Upper lobe of left lung (tissue), 6 donors: ENCODE measurements at places on chromosomes 4 and X. TPM values are rescaled to one million over a fixed set of nuclear protein-coding genes. Genes with fewer than 3 reads are reported as not detected.

AMOT gene
- 6.7 TPM for total RNA-seq

TMEM35A gene
- total RNA-seq, result 0.46 TPM

TRAM1L1 gene
- 0.98 TPM for total RNA-seq

BMP3 gene
- total RNA-seq, result 3.4 TPM

DNA sequence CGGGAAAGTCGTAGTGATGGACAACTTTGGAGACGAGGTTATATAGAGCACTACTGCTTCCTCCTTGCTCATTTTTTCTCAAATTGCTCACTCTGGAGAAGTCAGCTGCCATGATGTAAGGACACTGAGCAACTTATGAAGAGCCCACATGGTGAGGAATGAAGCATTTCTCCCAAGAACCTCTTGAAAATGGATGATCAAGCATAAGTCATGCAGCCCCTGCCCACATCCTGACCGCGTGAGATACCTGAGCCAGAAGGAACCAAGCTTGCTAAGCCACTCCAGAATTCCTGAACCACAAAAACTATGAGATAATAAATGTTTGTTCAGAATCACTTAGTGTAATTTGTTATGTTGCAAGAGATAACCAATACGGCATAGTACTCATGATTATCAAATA, 42.8 kb downstream of the PDE5A start:
- no peak for DNase-seq
- no peak overlapping the region for H3K4me3 ChIP-seq
- no peaks in the 10 kb centered on the region for H3K4me1 ChIP-seq
- no peaks in the 10 kb centered on the region for H3K27me3 ChIP-seq
- H3K36me3 ChIP-seq, result no peaks in the 10 kb centered on the region

GRCh38 chr4:14303856-14304255, 676.3 kb upstream of the BOD1L1 start:
- H3K27ac ChIP-seq, result no peak overlapping the region
- no peaks in the 10 kb centered on the region for H3K36me3 ChIP-seq
- no peaks in the 10 kb centered on the region for H3K27me3 ChIP-seq
- no peak for DNase-seq
- H3K4me3 ChIP-seq, result no peak overlapping the region
- no peaks in the 10 kb centered on the region for H3K4me1 ChIP-seq

- no peaks in the 10 kb centered on the region for H3K4me1 ChIP-seq
- DNase-seq, result no peak
- no peaks in the 10 kb centered on the region for H3K36me3 ChIP-seq
- no peak overlapping the region for H3K4me3 ChIP-seq
- no peaks in the 10 kb centered on the region for H3K27me3 ChIP-seq
Measured at GRCh38 chrX:135384161-135384836, 37.4 kb upstream of the SMIM10L2A start.

GRCh38 chr4:98946359-98946758, 17.4 kb upstream of the EIF4E start:
- no peak for DNase-seq
- no peaks in the 10 kb centered on the region for H3K27me3 ChIP-seq
- no peak overlapping the region for H3K4me3 ChIP-seq

DNA sequence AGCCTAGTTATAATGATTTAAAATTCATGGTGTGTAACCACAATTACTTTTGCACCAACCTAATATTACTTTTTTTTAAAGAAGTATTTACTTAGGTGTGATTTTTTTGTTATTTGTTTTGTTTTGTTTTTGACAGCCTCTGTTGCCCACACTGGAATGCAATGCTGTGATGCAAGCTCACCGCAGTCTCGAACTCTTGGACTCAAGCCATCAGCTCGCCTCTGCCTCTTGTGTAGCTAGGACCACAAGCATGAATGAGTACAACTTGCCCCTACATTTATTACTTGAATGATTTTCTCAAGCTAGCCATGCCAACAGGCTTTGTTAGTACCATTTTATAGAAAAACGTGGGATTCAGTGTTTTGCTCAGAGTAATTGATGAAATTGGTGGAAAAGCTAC, 488.8 kb upstream of the CPEB2 start:
- DNase-seq, result no peak
- no peak overlapping the region for H3K27ac ChIP-seq
- no peak overlapping the region for H3K4me3 ChIP-seq
- H3K4me1 ChIP-seq, result no peaks in the 10 kb centered on the region
- no peaks in the 10 kb centered on the region for H3K36me3 ChIP-seq
- no peaks in the 10 kb centered on the region for H3K27me3 ChIP-seq

DNA sequence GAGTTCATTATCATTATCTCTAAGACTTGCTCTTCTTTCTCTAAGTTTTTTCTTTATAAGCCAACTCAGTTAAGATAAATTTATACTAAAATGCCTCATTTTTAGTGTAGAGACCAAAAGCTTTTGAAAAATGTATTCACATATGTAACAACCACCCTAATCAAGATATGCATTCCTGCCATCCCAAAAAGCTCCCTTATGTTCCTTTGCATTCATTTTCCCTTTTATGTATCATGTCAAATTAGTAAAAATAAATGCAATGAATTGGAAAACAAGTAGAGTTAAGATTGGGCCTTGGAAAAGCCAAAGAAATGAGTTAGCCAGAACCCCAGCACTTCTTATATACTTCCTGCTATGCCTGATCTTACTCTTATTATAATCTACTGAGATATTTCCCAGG, 62.2 kb downstream of the NPY2R start:
- DNase-seq, result no peak
- no peaks in the 10 kb centered on the region for H3K4me1 ChIP-seq
- H3K27ac ChIP-seq, result no peak overlapping the region
- no peaks in the 10 kb centered on the region for H3K36me3 ChIP-seq
- no peaks in the 10 kb centered on the region for H3K27me3 ChIP-seq
- H3K4me3 ChIP-seq, result no peak overlapping the region

GRCh38 chrX:97529536-97530200, 646.0 kb downstream of the RPA4 start:
- no peak overlapping the region for H3K4me3 ChIP-seq
- no peaks in the 10 kb centered on the region for H3K27me3 ChIP-seq
- no peaks in the 10 kb centered on the region for H3K4me1 ChIP-seq
- H3K27ac ChIP-seq, result no peak overlapping the region
- DNase-seq, result no peak

DNA sequence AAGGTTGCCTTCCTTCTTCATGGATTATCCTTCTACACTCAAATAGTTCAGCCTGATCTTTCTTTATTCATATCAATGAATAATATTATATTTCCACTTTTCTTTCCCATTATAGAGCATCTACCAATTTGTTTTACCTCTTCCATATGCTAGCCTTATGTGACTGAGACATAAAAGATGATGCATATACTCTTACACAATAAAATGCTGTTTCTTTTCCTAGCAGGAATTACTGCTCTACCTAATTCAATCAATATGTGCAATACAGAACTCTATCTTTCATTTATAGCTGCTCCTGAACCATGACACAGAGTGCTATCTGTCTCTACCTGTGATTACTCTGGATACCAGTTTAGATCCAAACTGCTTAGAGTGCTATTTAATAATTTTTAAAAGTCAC, 2334.0 kb downstream of the PCDH7 start:
- no peak overlapping the region for H3K4me3 ChIP-seq
- no peaks in the 10 kb centered on the region for H3K27me3 ChIP-seq
- H3K27ac ChIP-seq, result no peak overlapping the region
- DNase-seq, result no peak

- no peaks in the 10 kb centered on the region for H3K27me3 ChIP-seq
- H3K36me3 ChIP-seq, result no peaks in the 10 kb centered on the region
- no peaks in the 10 kb centered on the region for H3K4me1 ChIP-seq
- no peak overlapping the region for H3K27ac ChIP-seq
Measured at GRCh38 chr4:91267543-91267942, 1036.2 kb upstream of the GRID2 start.

- H3K27ac ChIP-seq, result no peak overlapping the region
- H3K4me1 ChIP-seq, result no peaks in the 10 kb centered on the region
- no peak overlapping the region for H3K4me3 ChIP-seq
- DNase-seq, result no peak
- no peaks in the 10 kb centered on the region for H3K36me3 ChIP-seq
- no peaks in the 10 kb centered on the region for H3K27me3 ChIP-seq
Measured at GRCh38 chr4:170307182-170307581, 217.4 kb upstream of the AADAT start.
